ENCODE measurements at places on chromosomes 6 and 20. TPM values are rescaled to one million over a fixed set of nuclear protein-coding genes. Genes with fewer than 3 reads are reported as not detected.

DNA sequence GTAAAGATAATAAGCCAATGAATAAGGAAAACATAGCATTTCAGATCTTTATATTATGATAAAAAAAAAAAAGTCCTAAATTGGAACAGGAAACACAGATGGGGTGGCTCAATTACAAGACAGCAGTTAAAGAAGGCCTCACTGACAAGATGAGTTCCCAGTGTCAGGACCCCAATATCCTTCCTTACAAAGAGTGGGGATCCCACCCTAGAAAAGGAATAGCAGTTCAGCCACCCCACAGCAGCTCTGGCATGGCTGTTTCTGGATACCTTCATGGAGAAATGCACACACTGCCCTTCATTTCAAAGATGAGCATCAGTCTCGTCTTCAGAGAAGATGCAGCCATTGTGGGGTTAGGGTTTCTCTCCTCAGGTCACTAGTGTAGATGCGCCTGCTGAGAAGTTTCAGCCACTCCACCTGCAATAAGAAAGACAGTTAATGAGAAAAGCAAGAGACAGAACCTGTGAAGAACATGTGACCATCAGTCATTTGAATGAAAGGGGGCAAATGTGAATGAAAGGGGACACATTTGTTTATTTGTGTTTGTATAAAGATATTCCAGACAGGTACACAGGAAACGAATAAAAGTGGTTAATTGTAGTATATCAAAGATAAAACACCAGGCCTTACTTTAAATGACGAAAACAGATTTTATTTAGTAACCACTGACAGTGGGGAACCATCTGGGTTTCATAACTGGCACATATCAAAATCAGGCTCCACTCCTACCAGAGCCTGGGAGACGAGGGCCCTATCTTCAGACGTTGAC is 121.3 kb upstream of the PRSS16 start:
- DNase-seq = no peak

The VPS16 gene
- total RNA-seq = 36.8 TPM

GRCh38 chr6:79435746-79436145 is 101.5 kb downstream of the LCA5 start:
- DNase-seq = no peak

The SIRPB1 gene
- 1.1 TPM for total RNA-seq

The NOX3 gene
- total RNA-seq = not detected

GRCh38 chr6:13398421-13398994 is 70.2 kb upstream of the TBC1D7 start:
- peak; percentile 89 for DNase-seq

DNA sequence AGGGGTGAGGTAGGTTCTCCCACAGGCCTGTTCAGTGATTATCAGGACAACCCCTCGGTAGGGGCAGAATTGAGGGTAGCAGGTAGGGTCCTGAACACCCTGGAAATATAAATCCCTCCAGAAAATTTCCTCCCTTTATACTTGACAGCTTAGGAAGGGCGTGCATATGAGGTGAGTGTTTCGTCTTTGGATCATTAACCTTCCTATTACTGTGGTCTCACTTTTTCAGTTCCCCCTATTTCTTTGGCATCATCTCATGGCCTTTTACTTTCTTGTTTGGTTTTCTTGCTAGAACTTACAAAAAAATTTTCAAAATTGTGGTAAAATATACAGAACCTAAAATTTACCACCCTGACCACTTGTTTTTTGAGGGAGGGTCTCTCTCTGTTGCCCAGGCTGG is 18.7 kb upstream of the EPB41L1 start:
- no peak for DNase-seq

DNA sequence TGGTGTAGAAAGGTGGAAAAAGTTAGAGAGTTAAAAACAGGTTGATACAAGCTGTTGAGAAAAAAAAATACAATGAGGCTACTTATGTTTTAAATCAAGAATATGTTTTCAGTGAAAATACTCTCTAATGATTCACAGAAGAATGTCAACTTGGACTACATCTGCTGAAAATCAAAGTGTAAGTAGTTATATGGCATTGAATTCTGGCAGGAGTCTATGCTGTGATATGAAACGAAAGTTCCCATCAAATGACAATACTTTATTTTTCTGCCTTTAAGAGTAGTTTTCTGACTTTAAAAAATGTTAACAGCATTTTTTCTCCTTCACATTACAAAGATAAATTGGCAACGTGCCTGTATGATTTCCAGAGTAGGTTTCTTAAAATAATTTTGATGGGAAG is 158.3 kb downstream of the EYA4 start:
- no peak for DNase-seq

The CTAGE9 gene
- not detected for total RNA-seq

The TP53INP2 gene
- 7.0 TPM for total RNA-seq

GRCh38 chr6:35573495-35574110 is 60.9 kb upstream of the TULP1 start:
- DNase-seq = no peak

DNA sequence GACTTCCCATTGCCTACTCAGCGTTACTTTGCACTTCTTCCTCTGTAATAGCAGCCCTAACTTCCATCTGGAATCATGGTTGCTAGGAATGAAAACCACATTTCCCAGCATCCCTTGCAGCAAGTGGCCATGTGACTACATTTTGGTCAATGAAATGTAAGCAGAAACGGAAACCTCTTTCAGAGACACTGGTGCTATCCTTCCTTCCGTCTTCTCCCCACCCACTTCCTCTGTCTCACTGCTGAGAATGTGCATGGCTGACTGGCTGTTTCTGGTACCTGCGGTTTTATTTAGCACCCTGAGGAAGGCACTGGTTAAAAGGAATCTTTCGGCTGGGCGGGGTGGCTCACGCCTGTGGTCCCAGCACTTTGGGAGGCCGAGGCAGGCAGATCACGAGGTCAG is 107.4 kb downstream of the SCML4 start:
- DNase-seq = peak; percentile 74

The TMC2 gene
- total RNA-seq = not detected

GRCh38 chr6:118298476-118299427 is 249.3 kb upstream of the PLN start:
- DNase-seq = no peak

The MUCL3 gene
- 0.25 TPM for total RNA-seq

GRCh38 chr20:3794701-3795420 is 1.2 kb upstream of the CDC25B start:
- no peak for DNase-seq

DNA sequence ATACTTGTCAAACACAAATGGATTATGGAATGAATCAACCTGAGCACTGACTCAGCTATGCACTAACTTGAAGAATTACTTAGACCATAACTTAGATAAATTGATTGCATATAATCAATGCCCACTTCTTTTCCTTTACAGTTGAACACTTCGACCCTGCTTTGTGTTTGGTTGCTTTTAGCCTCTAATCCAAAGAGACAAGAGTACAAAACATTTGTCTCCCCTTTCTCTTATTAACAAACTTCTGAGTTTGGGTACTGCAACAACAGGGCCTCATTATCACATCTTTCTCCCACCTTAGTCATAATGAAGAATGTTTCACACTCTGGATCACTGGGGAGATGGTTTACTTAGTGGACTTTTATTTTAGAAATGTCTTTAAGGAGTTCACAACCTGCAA is 2.6 kb upstream of the TAAR6 start:
- no peak for DNase-seq

All from endodermal cell (in vitro differentiated cells).